ENCODE measurements at places on chromosomes 3 and 15.

DNA sequence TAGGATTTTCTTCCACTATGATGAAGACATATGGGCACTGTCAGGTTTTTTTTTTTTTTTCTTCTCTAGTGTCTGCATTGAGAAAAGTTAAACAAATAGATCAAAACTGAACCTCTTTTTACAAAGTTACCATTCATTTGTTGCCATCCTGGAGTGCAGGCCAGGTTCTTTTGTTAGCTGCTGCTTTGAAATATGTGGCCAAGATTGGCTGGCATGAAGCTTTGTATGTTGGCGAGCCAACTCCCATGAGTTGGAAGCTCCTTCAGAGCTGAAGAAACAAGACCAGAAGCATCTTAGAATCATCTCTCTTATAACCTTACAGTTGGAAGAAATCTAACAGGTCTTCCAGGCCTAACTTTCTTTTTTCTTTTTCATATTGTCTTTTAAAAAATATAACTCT is 346.5 kb downstream of the THSD4 start:
- no peak for DNase-seq

DNA sequence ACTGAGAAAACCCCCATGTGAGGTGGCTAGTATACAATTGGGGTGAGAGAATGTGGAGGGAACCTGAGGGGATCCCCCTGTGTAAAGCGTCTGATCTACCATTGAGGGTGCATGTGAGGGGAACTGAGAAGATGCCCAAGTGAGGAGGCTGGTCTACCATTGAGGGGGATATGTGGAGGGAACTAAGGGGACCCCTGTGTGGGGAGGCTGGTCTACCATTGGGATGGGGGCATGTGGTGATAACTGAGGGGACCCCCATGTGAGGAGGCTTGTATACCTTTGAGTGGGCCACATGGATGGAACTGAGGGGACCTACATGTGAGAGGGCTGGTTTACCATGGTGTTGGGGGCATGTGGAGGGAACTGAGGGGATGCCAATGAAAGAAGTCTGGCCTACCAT is 160.8 kb downstream of the FBLN2 start:
- no peak for DNase-seq

DNA sequence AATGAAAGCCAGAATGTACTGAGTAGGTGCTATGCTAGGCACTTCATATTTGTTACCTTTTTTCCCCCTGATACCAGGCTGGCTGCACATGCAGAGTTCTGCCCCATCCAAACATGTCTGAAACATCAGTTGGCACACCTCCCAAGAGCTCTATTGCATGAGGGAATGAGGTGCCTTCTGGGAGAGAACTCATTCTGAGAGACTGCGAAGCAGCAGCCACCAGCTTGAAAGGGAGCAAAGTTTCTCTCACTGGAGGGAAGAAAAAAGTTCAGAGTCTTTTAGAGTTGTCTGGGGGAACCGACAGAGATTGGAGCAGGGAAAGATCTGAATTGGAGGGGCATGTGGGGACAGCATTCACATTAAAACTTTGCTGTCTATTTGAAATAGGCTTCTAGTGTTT is 84.1 kb downstream of the AGBL1 start:
- no peak for DNase-seq

DNA sequence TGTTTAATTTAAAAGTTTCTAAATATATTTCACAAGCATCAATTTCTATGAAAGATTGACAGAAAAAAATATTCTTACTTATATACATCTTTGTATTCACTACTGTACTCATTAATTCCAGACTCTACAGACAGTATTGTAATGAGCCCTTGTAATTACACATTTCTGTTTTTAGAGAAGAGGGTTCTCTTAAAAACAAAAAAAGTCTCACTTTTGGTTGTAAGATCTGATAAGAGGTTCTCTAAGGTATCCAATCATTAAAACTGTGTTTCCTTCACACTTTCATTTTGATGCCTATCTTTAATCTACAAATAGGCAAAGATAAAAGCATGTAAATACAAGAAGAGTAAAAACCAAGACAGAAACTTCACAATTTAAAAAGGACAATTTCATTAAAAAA is 75.6 kb downstream of the FBXL22 start:
- DNase-seq = no peak

DNA sequence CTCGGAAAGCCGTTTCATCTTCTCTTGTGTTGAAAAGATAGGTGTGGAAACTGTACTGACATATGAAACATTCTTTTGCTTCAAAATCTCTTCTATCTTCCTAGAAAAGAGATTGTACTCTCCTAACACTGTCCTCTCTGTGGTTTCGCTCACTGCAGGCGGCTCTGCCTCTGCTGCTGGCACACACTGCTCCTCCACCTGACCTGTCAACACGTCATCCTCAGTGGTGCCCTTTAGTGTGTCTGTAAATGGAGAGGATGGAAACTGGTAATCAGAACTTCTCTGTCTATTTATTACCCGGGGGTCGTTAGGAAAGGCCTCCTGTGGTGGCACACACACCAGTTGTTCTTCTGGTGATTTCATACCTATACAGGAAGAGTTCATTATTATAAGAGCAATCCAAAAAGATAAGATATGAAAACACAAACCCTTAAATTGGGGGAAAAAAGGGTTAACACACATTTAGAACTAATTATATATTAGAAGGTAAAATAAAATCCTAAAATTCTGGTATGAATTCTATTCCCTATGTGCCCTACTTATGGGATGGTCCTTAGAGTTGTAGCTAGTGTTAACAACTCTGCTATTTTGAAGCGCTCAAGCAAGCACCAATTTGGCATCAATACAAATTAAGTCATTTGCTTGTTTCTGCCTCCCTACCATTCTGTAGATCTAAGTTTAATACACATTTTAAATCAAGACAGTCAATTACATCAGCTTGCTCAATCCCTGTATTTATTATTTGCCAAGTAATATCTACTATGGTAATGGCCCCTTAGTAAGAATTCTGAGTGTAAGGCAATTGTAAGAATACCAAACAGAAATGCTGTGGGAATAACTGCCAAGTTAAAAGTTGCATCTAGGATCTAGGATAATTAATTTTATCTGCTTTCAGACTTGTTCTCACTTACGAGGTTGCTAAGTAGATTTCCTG is 49.2 kb downstream of the TASOR start:
- no peak for DNase-seq

DNA sequence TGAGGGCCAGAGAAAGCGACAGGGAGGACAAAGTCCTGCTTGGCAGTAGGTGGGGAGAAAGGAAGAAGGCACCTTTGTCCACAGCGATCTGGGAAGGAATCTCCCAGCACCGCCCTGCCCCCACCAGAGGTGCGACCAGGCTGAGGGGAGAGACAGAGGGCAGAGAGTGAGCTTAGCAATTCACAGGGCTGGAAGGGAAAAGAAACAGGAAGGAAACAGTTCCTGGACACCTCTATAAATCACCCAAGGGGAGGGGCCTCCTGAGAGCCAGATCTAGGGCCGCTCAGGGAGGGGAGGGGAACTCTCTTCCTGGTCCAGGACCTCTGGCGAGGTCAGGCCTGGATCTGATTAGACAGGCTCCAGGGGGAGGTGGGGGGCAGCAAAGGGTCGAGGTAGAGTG is 35.4 kb downstream of the RNU5B-1 start:
- DNase-seq = no peak

GRCh38 chr3:173538410-173538809 is 140.9 kb downstream of the NLGN1 start:
- no peak for DNase-seq

- DNase-seq = no peak
These were observed 7.8 kb upstream of the WNT7A start for GRCh38 chr3:13887495-13888300.

GRCh38 chr3:23949784-23950183 is 4.7 kb downstream of the NR1D2 start:
- DNase-seq = no peak

DNA sequence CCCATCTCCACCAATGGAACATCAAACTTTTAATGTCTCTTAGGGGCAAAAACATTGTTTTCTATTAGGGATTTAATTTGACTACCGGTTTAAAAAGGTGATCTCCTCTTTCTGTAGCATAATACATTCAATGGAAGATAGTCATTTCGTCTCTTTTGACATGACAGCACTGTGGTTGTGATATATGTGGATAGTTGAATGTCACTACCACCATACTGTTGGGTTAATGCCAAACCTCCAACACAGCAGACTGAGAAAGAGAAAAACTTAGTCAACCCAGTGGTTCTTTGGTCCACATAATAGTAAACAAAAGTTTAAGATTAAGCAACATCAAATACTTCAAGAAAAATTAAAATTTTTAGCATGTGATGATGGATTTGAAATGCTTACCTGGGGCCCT is 530.4 kb downstream of the AGBL1 start:
- no peak for DNase-seq

DNA sequence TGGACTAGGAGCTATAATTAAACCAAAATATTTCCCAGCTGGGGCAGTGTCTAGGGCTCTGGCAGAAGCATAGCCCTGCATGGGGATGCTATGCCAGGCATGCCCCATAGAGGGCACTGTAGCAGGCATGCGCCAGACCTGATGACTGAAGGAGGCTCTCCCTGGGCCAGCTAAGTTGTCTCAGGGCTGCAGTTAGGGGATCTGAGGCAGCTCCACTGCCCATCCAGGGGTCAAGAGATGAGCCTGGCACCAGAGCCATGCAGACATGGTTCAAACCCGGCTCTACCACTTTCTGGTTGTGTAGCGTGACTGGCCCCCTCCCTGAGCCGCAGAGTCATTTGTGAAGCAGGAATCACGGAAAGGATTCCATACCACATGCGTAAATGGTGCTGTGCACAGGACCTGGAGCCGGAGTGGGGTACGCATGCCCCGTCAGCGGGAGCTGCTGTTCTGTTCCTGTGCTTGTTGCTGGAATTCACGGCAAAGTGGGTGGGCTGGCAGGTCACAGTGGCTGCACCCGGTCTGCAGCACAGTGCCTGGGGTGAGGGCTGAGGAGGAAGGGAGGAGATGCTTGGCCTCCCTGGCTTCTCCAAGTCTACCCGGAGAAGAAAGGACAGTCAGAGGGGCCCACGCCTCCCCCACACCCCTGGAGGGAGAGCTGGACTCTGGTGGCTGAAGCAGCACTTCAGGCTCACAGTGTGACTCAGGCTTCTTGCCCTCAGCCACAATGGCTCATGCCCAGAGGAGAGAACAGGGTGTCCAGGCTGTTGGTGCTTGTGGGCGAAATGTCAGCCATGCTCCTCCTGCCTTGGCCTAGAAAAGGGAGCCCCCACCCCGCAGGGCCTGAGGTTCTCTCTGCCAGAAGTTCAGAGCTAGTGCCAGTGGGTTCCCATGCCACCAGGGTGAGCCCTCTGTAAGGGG is 43.1 kb downstream of the DNASE1L3 start:
- no peak for DNase-seq

DNA sequence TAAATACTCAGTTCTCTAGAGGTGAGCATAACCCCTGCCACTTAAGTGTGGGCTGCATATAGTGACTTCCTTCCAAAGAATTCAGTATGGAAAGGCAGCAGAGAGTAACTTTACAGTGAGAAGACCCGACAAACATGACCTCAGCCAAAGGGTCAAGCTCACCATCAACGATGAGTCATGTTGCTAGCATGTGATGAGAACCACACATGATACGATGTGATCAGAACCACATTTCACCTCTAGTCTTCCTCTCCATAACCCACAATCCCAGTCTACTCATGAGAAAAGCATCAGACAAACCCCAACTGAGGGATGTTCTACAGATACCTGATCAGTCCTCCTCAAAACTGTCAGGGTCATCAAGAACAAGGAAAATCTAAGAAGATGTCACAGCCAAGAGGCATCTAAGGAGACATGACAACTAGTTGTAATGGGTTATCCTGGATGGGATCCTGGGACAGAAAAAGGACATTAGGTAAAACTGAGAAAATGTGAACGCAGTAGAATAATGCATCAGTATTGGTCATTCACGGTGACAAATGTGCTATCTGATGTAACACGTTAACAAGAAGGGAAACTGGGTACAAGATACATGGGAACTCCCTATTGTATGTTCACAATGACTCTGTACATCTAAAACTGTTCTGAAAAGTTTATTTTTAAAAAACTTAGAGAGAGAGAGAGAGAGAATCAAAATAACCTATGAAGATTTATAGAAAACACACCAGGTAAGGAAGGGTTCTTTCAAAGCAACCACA is 28.3 kb downstream of the SEC61A1 start:
- no peak for DNase-seq

DNA sequence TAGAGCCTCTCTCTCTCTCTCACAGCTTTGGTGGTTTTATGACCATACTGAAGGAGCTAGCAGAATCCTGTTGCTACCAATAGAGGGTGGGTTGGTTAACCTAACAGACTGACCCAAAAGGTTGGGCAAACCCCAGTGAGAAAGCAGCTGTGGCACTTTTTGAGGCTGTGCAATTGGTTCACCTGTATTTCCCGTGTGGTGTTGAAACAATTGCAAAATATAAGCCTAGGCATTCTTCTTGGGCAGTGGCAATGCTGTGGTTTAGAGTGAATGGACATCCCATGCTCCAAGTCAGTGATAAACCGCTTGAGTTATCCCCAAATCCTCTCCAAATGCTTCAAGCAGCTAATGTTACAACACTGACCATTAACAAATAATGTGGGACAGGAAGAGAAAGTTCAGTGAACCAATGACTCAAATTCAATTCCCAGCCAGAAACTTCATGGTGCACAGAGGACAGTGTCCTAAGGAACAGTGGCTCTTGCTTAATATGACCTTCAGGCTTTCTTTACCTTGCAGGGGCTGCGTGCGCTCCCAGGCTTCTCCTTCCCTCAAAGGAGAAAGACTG is 261.9 kb upstream of the ICE2 start:
- no peak for DNase-seq

GRCh38 chr15:66808181-66808824 is 106.3 kb downstream of the SMAD6 start:
- no peak for DNase-seq

- DNase-seq = no peak
These were observed 17.1 kb downstream of the ISG20 start for GRCh38 chr15:88655800-88656488.

GRCh38 chr3:10936686-10937085 is 55.9 kb upstream of the SLC6A1 start:
- no peak for DNase-seq

DNA sequence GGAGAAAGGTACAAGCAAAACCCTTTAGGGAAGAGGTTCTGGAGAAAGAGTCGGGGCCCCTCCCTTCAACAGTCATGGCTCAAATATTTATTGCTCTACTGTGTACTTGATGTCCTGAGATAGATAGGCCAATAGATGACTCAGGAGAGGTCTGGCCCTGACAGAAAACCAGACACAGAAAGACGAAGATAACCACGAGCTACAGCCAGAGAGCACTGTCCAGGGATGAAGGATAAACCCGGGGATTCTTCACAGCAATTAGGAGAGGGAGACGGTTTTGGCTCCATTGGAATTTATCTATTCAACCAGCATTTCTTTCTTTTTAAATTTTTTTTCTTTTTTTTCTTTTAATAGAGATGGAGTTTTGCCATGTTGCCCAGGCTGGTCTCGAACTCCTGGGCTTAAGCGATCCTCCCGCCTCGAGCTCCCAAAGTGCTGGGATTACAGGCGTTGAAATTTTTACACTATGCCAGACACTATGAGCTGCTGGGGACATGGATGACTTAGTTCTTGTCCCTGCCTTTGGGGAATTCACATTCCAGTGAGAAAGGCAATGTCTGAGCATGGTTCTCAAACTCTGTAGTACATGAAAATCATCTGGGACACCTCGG is 4.6 kb upstream of the CIDEC start:
- DNase-seq = no peak
